Stimulated activated CD4-positive, alpha-beta T cell treated with anti-CD3 and anti-CD28 coated beads, Interleukin-1b, Interleukin-23, amount 100 ng/mL, for 1 hour (primary cell): ENCODE measurements at places on chromosomes 4 and X.

GRCh38 chr4:150123087-150123486, 44.8 kb downstream of the DCLK2 start:
- DNase-seq, result no peak

DNA sequence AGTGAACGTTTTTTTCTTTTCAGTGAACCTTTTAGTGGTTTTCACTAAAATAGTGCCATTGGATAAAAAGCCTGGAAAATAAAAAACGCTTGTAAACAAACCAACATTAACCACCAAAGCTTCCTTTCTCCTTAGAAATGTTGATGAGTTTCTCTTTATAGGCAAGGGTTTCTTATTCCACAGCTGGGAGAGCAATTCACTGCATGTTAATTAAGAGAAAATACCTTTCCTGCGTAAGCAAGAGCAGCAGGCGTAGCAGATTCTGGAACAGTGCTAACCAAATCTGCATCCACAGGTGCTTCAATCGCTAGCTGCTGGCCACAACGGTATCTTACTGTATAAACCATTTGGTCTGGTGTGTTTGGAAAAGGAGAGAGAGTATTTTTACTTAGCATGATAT, 13.3 kb upstream of the AASDH start:
- DNase-seq, result no peak

GRCh38 chrX:151902813-151903591, 9.7 kb upstream of the MAGEA4 start:
- DNase-seq, result no peak

DNA sequence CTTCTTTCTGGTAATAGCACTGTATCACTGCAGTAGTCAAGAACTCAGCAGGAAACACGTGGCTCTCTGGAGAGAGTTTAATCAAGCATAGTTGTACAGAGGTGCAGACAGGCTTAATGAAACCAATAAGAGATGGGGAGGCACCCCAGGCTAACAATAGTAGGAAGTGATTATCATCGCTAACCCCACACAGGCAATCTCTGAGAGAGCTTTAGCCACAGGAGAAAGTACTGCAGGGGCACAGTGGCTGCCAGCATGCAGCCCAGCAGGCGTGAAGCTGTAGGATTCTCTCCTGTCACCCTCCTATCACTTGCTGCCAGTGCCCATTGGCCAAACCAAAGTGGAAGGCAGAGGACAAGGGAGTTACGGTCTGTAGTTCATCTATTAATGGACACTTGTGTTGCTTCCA, 450.0 kb upstream of the RASGEF1B start:
- no peak for DNase-seq

DNA sequence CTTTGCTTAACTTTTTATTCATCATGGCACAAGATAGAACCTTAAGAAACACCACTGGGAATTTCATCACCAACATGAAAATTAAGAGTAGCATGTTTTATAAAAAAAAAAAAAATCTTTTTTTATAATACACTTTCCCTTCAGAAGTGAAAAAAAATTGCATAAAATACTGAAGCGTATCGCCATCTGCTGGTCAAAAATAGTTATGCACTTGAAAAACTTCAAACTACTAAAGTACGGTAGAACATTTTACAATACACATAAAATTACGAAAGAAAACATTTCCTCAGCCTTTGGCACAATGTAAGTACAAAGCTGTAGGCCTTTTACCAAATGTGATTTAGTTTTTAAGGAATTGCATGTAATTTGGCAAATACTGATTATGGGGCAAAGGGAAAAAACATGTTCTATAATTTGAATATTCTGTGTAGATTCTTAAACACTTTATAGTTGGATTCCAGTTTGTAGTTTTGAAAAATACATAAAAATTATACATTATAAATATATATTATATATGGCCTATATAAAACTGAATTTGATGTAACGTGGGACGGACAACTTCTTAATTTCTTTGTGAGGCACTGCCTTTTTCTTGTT, 26.5 kb downstream of the HCCS start:
- DNase-seq, result no peak
